ENCODE measurements at places on chromosomes 5 and 9.

- no peak for DNase-seq
Measured at GRCh38 chr9:120921661-120922181, 4.9 kb downstream of the TRAF1 start.

DNA sequence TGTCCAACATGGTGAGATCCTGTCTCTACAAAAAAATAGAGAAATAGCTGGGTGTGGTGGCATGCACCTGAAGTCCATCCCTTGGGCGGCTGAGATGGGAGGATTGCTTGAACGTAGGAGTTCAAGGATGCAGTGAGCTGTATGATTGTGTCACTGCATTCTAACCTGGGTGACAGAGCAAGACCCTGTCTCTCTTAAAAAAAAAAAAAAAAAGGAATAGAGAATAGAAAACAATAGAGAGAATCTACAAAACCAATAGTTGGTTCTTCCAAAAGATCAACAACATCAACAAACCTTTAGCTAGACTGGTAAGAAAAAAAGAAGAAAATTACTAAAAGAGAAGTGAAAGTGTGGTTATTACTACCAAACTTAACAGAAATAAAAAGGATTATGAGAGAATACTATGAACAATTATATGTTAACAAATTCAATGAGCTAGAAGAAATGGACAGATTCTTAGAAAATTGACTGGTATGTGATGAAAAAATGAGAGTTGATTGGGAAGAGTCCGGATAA is 8.1 kb upstream of the SLC38A9 start:
- no peak for DNase-seq

- no peak for DNase-seq
Measured at GRCh38 chr9:70045452-70045851, 1.8 kb downstream of the MAMDC2 start.

GRCh38 chr5:177455036-177455660 is 8.5 kb downstream of the PRR7 start:
- DNase-seq, result peak; percentile 87

- DNase-seq, result no peak
Measured at GRCh38 chr9:130276121-130276520, 10.6 kb downstream of the HMCN2 start.

DNA sequence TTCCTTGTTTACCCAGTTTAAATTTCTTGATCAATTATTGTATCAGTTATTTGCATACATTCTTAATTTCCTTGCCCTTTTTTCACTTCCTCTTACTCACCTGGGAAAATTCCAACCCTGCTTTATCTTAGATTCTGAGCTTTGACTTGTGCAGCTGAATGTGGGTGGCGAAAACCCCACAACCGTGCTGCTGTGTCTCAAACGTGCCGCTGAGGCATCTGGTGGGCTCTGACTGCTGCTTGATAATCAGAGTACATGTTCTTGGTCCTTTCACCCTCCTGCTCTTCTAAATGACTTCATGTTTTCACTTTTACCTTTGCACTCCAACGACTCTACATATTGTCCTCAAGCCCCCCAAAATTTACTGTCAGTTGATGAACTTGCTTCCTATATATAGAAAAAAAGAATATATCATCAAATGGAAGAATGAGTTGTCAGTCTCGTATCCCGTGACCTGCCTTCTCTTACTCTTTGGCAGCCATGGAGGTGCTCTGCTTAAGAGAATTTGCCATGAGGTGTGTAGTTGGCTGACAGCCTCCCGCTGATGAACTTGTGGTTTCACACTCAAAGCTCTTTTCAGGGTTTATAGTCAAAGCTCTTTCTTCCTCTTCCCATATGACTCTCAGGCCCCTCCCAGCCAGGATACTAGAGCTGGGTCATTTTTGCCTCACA is 14.0 kb upstream of the JAK2 start:
- peak; percentile 41 for DNase-seq

DNA sequence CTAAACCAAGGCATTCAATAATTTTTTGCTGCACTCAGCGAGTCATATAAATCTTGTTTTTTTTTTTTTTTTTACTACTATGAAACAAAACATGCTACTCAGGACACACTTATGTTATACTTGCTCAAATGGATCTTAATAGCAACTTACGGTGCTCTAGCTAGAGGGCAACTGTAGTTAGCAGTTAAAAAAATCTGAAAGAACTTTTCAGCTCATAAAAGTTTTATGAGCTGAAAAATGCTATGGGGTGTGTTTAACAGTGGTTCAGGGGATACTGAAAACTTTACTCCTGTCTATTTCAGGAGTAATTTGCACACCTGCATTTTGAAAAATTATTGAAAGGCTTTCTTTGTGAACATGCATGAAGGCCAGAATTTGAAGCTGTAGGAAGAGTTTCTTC is 53.4 kb downstream of the VCAN start:
- no peak for DNase-seq

DNA sequence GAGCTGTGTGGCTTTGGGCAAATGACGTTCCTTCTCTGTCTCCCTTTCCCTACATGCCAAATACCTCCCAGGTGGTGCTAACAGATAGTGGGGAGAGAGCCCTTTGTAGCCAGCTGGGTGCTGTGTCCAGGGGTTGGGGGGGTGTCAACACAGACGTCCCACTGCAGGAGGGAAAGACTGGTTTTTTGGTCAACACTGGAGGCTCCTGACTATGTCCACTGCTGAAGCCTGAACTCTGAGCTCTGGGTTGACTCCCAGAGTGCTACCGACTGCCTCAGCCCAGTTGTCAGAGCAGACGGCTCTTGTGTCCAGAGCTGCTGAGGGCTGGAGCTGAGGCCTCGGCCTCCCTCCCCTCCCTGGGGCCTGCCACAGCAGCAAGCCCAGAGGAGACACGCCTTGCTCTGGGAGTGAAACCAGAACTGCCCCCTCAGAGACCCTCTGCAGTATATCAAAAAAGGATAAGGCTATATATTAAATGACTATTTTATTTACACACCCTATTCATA is 14.8 kb upstream of the SLC25A51 start:
- no peak for DNase-seq

DNA sequence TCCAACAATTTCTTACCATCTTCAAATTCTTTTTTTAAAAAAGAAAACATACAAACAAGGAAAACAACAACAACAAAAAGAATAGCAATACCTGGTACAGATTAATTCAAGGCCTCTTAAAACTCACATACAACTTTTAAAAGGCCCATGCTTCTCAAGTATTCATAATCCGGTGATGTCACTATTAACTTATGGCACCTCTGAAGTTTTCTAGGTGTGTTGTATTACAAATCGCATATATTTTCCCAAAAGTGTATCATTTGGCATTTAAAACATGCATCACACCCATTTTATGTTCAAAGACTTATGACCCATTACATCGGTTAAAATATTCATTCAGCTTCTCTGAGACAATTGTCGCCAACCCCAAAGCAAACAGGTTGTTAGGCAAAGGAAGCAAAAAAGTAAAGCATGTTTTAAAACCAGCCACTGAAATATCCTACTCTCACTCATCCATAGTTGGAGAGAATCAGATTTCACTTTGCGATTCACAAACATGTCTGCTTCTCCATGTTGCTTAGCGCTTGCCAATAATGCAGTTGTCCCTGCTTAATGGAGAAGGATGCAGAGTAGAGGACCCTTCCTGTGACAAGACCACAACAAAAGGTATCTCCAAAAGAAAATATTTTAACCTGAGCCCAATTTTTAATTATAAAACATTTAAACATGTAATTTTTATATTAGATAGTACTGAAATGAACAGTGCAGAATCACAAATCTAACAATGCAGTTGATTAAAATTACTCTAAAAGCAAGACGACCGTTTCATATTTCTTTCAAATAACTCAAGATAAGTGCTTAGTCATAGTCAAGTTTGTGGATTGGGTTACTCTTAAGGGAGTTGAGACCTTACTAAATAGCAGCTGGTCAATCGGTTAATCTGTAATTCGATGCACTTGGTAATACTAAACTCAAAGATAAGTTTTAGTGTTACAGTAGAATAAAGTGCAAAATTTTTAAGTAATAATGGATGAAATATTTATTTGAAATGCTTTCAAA is 1.6 kb downstream of the SKP1 start:
- DNase-seq, result no peak

DNA sequence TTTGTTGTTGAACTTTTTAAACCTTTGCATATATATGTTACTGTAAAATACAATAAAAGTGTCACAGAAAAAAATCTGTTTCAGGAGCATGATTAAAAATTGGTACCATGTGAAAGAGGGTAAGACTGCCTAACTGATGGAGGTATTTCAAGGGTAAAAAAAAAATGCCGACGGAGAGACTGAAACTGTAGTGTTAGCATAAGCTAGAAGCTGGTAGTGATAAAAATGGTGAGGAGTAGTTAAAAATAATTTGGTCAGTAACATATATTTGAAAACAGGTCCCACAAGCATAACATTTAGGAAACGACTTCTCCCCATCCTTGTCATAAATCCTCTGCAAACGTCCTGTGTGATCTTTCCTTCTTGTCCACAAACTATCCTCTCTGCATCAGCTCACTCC is 64.7 kb downstream of the MEF2C start:
- no peak for DNase-seq

DNA sequence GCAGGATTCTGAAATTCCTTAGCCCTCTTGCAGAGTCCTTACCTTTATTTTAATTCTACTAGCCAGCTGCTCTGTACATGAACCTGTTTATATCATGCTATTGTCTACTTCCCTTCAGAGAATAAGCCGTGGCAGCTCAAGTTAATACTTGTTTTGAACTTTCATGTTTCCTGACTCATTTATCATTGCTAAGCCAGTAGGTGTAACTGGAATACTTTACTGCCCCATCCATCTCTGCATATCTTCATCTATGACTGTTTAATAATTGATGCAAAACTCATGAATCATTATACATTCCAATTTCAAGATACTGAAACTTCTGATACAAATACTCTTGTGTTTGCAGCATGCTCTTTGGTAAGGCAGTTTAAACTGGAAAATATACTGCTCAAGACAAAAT is 174.7 kb downstream of the PPP2R2B start:
- DNase-seq, result no peak

GRCh38 chr5:172276214-172276613 is 7.3 kb downstream of the UBTD2 start:
- no peak for DNase-seq

All from activated CD4-positive, alpha-beta T cell treated with anti-CD3 and anti-CD28 coated beads, Interleukin-2, amount 50 U/mL, for 24 hours (primary cell).